ENCODE measurements at places on chromosomes 12 and 14.

GRCh38 chr12:131615326-131616042 is 95.4 kb upstream of the SFSWAP start:
- DNase-seq: no peak

DNA sequence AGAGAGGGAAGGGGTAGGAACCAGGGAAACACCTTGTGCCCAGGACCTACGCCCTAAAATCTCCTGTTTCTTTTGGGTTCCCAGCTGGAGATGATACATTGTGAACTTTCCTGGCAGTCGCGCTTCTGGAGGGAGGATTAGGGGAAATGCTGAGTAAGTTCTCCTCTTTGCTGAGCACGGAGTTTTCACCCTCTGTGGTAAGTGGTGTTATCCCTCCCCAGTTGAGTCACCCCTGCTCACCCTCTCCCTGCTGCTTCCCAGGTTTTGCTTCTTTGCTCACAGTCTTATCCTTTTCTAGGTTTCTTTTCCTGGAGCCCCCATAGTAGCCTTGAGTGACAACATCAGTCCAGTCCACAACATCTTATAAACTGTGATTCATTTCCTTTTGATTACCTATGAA is 789.1 kb downstream of the TMEM121 start:
- DNase-seq: no peak

GRCh38 chr14:68401855-68402254 is 391.0 kb downstream of the ZFP36L1 start:
- no peak for DNase-seq

DNA sequence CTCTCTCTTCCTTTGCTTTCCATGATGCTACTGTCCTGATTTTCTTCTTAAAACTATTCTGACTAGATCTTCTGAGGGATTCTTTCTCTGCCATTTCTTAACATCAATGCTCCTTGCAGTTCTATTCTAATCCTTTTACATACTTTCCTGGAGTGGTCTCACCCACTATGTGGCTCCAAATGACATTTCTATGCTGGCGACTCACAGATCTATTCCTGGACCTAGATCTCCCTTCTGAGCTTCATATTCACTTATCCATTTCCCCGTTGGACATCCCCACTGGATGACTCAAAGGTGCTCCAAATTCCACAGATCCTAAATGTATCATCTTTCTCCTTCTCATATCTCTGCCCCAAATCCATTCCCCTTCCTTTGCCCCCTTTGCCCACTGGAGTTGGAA is 4.1 kb downstream of the TEP1 start:
- no peak for DNase-seq

GRCh38 chr14:105944632-105945610 is 418.5 kb downstream of the TMEM121 start:
- no peak for DNase-seq

GRCh38 chr14:71688576-71688975 is 243.7 kb upstream of the RGS6 start:
- DNase-seq: no peak

DNA sequence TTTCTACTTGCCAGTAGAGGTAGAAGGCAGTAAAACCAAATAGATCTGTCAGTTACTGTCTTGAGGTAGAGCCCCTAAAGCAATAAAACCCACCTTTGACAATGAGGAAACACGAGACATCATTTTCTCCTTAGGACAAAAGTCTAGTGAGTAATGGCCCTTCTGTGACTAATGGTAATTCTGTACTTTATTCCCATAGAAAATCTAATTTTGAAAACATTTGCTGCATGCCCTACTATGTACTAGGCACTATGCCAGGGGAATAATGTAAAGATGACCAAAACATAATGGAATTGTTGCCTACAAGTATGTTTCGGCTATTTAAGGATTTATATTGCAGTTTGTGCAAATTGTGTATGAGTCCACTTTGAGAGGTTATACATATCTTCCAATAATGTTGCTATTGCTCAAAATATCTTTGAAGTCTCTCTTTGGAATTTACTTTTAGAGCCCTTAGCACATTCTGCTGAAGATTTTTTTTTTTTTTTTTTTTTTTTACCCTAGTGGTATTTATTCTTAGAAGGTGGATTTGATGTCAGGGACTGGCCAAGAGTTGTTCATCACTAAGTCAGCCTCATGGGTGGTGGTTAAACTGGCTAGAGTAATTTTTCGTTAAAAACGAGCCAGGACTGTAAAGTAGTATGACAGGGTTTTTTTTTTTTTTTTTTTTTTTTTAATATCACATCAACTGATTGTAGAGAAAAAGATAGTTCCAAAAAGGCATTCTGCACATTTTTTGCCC is 109.7 kb downstream of the CRADD start:
- DNase-seq: no peak

GRCh38 chr12:48016373-48017020 is 12.2 kb upstream of the COL2A1 start:
- no peak for DNase-seq

Measured in cortex of kidney (tissue), 1 donor.